ENCODE measurements at places on chromosomes 4 and X. TPM values are rescaled to one million over a fixed set of nuclear protein-coding genes. Genes with fewer than 3 reads are reported as not detected.

Gene GAGE13
- not detected for total RNA-seq

Gene CSAG3
- total RNA-seq: not detected

Gene PYURF
- total RNA-seq: 46.5 TPM

Gene FAM47E
- not detected for total RNA-seq

Gene RNF128
- total RNA-seq: not detected

Gene COQ2
- total RNA-seq: 13.1 TPM

Gene SSX2
- total RNA-seq: not detected

Gene PNMA6A
- 0.68 TPM for total RNA-seq

Gene LNX1
- total RNA-seq: not detected

Gene GNRHR
- total RNA-seq: not detected

Gene DAPP1
- total RNA-seq: 33.1 TPM

Gene CENPI
- total RNA-seq: 18.9 TPM

Gene PPEF1
- total RNA-seq: not detected

Gene STARD8
- 1.3 TPM for total RNA-seq

Gene NUDT6
- total RNA-seq: 13.2 TPM

Gene RASSF6
- total RNA-seq: not detected

Gene AVPR2
- total RNA-seq: not detected

Gene H2BW2
- not detected for total RNA-seq

Gene CPXCR1
- not detected for total RNA-seq

Gene PRR32
- not detected for total RNA-seq

Gene DNAAF6
- not detected for total RNA-seq

Gene CYBB
- 0.07 TPM for total RNA-seq

Gene TMSB15B
- 8.6 TPM for total RNA-seq

Data from activated naive CD4-positive, alpha-beta T cell treated with anti-CD3 and anti-CD28 coated beads, Interleukin-2, amount 10 ng/mL, durations not matched to agents 5 hours and 36 hours (primary cell).